Activated CD4-positive, alpha-beta T cell treated with anti-CD3 and anti-CD28 coated beads for 4 hours (primary cell): ENCODE measurements at places on chromosomes 7 and 10.

- DNase-seq, result no peak
Observed at GRCh38 chr7:134946260-134946659, 40.0 kb upstream of the AGBL3 start.

GRCh38 chr10:14605231-14605925, 169.3 kb downstream of the FAM107B start:
- peak; percentile 39 for DNase-seq

- DNase-seq, result no peak
Observed at GRCh38 chr7:67955061-67955460, 958.4 kb downstream of the TYW1 start.

DNA sequence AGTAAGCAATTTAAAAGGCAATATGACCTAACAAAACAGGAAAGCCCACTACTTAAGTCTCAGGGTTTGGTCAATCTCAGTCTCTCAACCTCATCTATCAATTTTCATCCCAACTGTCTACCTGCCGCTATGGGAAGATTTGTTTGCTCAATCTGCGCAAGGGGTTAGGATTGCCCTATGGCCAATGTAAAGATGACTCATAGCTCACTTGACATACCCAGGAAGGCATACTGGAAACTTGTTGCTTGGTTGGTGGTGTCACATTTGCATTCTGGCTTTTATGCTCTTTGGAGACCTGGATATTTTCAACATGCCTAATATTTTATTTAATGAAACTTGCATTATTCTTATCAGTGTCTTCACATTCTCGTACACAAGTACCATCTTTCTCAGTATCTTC, 78.1 kb upstream of the TMEM196 start:
- no peak for DNase-seq

GRCh38 chr10:33733058-33733457, 398.6 kb upstream of the NRP1 start:
- DNase-seq, result no peak

- no peak for DNase-seq
Observed at GRCh38 chr10:133350950-133351329, 3.8 kb downstream of the PRAP1 start.

DNA sequence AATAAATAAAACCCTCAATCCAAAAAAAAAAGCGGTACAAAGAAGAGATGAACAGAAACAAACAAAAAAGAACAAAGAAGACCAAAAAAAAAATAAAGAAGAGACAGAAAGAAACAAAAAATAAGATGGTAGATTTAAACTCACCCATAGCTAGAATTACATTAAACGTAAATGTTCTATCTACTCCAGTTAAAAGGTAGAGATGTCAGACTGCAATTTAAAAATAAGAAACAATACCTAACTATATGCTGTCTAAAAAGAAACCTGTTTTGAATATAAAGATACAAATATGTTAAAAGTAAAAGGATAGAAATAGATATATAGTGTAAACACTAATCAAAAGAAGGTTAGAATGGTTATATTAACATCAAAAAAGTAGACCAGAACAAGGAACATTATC, 31.7 kb upstream of the ANAPC16 start:
- no peak for DNase-seq

- no peak for DNase-seq
Observed at GRCh38 chr10:70560511-70560941, 42.0 kb downstream of the PRF1 start.

DNA sequence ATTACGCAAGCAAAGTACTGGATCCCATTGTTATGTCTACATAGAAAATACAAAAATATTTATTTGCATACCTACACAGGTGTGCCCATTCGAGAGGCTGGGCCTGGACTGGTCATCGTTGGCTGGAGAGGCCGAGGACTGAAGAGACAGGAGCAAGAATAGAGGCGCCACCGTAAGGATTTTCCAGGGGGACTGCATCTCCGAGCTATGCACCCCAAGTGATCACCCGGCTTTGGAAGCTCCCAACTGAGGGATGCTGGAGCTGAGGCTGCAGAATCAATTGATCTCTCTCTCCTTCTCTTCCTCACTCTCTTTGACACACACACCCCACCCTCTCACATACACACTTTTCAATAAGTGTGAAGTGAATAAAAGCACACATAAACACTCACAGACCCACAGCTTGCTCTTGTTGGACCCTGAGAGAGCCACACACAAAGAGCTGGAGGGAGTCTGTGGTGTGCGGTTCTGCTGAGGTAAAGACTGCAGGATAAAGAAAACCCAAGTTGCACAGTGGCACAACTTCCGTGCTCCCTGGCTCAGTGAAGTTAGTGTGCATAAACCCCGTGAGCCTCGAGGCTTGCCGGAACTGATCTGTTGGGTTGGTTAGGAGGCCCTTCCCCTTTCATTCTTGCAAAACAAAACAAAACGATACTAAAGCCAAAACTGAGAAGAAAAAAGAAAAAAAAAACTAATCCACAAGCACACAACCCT, at the start of gene AOAH:
TSS of gene AOAH (minus strand) at position 544 of the 714 bp plus-strand sequence. CDS start at position 198, 346 bp downstream.
- peak; percentile 48 for DNase-seq

- DNase-seq, result no peak
Observed at GRCh38 chr10:111703986-111704385, 479.6 kb downstream of the GPAM start.

GRCh38 chr7:716222-716621, 10.3 kb upstream of the DNAAF5 start:
- no peak for DNase-seq

DNA sequence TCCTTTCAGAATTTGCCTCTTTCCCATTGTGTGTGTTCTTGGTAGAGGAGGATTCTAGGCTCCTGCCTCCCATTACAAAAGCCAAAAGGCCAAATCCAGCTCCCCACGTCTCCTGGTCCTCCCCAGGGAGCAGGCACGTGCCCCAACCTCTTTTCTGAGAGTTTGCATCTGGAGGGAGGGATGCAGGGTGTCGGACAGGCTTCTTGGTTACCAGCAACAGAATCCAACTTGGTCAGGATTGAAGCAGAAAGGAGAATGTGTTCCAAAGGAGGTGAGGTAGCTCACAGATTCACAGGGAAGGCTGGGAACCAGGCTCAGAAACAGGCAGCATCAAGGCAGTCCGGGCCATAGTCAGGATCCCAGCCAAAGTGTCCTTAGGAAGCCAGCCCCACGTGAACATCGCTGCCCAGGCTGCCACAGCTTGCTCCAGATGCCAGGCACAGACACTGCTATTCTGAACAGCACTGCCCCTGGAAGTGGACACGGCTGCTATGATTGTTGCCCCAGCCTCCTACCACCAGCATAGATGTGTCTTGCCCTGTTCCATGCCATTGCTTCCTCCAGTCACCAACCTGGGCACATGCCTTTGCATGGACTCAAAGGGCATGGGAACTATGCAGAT, 264.2 kb upstream of the ZMIZ1 start:
- no peak for DNase-seq

GRCh38 chr10:30093303-30093950, 34.0 kb upstream of the JCAD start:
- DNase-seq, result no peak

GRCh38 chr10:113045147-113046055, 95.4 kb downstream of the TCF7L2 start:
- DNase-seq, result no peak

- no peak for DNase-seq
Observed at GRCh38 chr10:58773944-58774343, 261.3 kb downstream of the BICC1 start.

DNA sequence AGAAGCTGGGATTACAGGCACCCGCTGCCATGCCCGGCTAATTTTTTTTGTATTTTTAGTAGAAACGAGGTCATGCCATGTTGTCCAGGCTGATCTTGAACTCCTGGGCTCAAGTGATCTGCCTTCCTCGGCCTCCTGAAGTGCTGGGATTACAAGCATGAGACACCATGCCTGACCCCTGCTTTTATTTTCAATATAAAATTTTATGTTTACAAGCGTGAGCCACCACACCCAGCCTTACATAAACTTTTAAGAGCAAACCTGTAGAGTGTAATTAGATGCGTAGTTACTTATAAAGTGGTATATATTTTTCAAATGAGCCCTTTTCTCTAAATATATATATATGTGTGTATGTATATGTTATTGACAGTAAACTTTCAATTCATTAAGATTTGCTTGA, 8.7 kb downstream of the CNNM2 start:
- no peak for DNase-seq

- DNase-seq, result no peak
Observed at GRCh38 chr10:1424648-1425047, 312.7 kb downstream of the ADARB2 start.

DNA sequence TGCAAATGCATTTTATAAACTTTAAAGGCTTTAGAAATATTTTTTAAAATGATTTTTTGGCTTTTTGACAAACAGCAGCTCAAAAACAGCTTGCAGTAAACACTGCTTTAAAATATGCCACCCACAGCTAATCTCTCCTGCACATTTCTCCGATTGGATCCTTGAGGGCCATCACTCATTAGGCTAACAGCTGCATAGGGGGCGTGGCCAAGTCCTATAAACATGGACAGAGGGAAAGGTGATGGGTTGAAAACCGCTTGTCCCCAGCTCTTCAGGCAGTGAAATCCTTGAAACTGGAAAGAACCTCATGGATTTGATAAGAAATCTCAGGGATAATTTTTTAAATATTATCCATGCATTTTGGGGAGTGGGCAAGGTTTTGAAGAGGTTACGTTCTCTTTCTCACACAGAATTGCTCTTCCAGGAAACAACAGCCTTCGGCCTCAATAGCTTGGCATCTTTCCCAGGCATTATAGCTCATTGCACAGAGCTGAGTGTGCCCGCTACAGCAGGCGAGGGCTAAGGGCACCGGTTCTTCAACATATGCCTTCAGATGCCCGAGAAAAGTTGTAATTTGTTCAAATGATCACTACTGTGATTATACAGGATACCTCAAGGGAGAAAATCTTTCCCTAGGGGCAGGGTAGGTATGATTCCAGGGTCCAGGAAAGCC, 1.7 kb downstream of the PLEKHS1 start:
- no peak for DNase-seq

DNA sequence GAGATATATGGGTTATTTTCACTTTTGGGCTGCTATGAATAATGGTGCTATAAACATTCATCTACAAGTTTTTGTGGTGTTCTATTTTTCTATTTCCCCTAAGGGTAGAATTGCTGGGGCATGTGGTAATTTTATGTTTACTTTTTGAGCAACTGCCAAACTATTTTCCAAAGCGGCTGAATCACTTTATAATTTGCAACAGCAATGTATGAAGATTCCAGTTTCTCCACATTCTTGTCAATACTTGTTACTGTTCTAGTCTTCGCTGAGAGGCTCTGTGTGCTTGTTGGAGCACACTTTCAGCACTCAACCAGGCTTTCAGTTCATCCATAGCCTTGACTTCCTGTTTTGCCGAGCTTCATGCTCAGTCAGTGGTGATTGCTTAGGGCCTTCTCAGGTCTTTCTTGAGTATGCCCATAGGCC, 39.0 kb downstream of the ADK start:
- DNase-seq, result no peak

DNA sequence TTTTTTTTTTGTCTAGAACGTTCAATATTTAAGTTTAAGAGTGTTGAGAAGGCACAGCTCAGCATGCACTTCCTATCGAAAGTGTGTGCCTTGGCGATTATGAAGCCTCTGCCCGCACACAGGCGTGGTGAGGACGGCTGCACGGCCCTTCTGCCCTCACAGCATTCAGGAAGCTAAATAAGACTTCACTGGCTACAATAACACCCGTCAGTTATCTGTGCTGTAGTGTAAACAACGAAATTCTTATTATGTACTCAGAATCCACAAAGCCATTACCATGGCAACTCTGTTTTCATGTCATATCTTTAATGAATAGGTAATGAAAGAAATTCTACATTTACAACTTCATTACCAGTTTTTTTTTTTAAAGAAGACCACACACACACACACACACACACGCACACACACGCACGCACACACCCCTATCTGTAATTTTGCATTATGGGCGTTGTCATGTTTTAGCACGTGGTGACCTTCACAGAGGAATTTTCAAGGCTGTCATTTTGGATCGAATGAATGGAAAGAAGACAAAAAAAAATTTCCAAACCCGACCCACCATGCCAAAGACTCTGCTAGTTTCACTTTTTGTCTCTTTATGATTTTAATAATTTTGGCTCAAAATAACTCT, 254.8 kb upstream of the CTBP2 start:
- DNase-seq, result no peak

DNA sequence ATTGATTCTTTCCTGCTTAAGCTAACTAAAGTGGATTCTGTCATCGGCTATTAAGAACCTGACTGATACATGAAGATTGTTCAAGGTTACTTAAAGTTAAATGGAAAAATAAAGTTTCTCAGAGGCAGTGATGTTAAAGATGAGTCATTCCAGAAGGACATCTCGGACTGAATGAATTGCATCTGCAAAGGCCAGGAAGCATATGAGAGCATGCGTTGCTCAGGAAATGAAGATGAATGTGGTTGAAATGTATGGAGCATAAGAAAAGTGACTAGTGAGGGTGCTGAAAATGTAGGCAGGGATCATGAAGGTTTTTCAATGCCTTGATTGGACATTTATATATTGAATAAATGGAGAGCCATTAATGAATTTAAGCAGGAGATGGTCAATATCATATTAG, 133.9 kb upstream of the GHITM start:
- DNase-seq, result no peak

DNA sequence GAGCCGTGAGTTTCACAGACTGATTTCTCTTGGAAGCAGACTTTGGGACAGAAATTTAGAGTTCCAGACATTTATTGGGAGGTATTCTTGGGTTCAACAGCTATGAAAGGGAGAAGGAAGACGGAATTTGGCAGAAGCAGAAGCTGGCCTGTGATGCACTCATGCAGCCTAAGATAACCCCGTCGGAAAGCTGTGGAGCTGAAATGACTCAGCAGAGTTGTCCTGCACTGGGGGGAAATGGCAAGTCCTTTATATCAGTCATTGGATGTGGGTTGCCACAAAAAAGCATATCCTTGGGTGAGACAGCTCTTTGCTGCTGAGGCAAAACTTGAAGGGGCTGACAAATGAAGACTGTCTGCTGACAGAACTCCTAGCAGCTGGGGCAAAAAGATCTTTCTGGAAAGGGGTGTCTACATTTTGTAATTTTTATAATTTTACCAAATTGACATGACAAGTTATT, 11.5 kb upstream of the MICU1 start:
- no peak for DNase-seq

DNA sequence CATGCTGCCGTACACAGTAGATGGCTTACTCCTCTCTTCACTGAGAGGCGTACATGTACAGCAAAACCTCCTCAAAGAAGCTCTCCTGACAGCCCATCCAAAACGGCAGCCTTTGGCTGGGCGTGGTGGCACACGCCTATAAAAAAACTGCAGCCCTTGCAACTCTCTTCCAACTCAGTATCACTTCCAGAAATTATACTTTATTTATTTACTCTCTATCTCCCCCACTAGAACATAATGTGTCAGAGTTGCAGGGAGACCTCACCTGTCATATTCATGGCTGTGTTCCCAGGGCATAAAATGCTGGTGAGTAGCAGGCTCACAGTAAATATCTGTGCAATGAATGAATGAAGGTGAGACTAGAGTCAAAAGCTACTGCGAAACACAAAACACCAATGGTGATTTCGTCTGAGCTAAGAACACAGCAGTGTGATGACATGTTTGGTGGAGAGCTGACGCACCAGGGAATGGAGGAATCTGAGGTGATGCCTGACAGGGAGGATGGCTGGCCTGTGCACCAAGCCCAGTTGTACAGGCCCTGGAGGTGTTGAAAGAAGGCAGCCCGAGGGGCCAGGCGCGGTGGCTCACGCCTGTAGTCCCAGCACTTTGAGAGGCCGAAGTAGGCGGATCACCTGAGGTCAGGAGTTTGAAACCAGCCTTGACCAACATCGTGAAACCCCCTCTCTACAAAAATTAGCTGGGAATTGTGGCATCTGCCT, 55.3 kb downstream of the COBL start:
- no peak for DNase-seq
